Dermis lymphatic vessel endothelial cell (primary cell): ENCODE measurements at places on chromosomes 1 and 21. TPM values are rescaled to one million over a fixed set of nuclear protein-coding genes. Genes with fewer than 3 reads are reported as not detected.

ANGPTL1 gene
- not detected in 2 replicates for total RNA-seq

NBPF20 gene
- 2.1 and 2.9 TPM in 2 replicates for total RNA-seq

ITGB2 gene
- total RNA-seq = 0.11 and 0.43 TPM in 2 replicates

PIGP gene
- 3.7 and 4.9 TPM in 2 replicates for total RNA-seq

RNU1-2 gene
- under 0.01 and 8,230 TPM in 2 replicates for total RNA-seq

SMIM1 gene
- 0.17 and 0.43 TPM in 2 replicates for total RNA-seq

RIMKLA gene
- under 0.01 TPM in 2 replicates for total RNA-seq

CNR2 gene
- not detected in 2 replicates for total RNA-seq

CELA3B gene
- 0.09 TPM in 1 of 2 replicates, not detected in the other for total RNA-seq

OR2G6 gene
- not detected in 2 replicates for total RNA-seq

GSTM4 gene
- total RNA-seq = 0.95 and 1.4 TPM in 2 replicates

NOL9 gene
- total RNA-seq = 14.5 and 20.6 TPM in 2 replicates

FAAH gene
- total RNA-seq = 0.52 and 1.1 TPM in 2 replicates

NHLH1 gene
- total RNA-seq = under 0.01 TPM in 1 of 2 replicates, not detected in the other

AUNIP gene
- 0.54 and 0.69 TPM in 2 replicates for total RNA-seq

SLC16A4 gene
- total RNA-seq = 0.17 and 0.54 TPM in 2 replicates

OPRD1 gene
- total RNA-seq = under 0.01 TPM in 1 of 2 replicates, not detected in the other

PPM1J gene
- 0.43 and 0.65 TPM in 2 replicates for total RNA-seq

SYT14 gene
- total RNA-seq = under 0.01 TPM in 1 of 2 replicates, not detected in the other

OR2L2 gene
- not detected in 2 replicates for total RNA-seq

NES gene
- total RNA-seq = 22.0 and 36.2 TPM in 2 replicates

RIMS3 gene
- 0.43 TPM in 2 replicates for total RNA-seq

ADAMTS4 gene
- 10.0 and 13.3 TPM in 2 replicates for total RNA-seq

SAMD13 gene
- 0.43 and 1.0 TPM in 2 replicates for total RNA-seq

FCRL6 gene
- not detected in 2 replicates for total RNA-seq

TDRD10 gene
- 5.1 and 7.5 TPM in 2 replicates for total RNA-seq

BMP8A gene
- not detected in 2 replicates for total RNA-seq

ERICH3 gene
- not detected in 2 replicates for total RNA-seq
